ENCODE measurements at places on chromosomes 1 and 21.

DNA sequence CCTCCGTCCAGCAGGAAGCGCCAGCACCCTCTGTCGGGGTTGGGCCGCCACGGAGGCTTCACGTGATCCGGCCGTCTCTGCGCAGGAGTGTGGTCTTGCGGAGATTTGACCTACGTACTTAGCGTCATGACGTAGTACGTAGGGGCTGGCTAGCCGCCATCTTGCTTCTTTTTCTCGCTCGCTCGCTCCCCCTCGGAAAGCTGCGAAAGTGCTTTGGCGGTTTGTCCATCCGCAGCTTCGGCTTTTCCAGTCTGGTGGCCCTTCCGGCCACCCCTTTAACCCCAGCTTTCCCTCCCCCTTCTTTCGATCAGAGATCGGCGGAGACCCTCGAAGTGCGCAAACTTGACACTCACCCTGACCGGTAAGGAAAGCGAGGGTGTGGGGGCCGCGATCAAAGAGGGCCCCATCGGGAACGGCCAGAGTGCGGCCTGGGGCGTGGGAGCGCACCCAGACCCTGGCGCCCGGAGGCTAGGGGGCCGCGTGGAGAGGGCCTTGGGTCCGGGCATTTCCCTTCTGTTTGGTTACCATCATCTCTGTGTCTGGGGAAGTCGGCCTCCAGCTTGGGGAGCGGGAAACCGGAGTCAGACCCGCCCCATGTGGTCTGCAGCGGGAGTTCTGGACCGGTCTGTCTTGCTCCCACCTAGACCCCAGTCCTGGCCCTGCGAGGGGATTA, at the start of gene PRRC2C:
Gene PRRC2C, plus strand, starts transcription at position 156 of the 673 bp plus-strand sequence. CDS start 26,559 bp downstream, outside the sequence.
- DNase-seq: peak; percentile 98

- DNase-seq: no peak
Measured at GRCh38 chr1:161497961-161498360, 7.3 kb upstream of the FCGR2A start.

DNA sequence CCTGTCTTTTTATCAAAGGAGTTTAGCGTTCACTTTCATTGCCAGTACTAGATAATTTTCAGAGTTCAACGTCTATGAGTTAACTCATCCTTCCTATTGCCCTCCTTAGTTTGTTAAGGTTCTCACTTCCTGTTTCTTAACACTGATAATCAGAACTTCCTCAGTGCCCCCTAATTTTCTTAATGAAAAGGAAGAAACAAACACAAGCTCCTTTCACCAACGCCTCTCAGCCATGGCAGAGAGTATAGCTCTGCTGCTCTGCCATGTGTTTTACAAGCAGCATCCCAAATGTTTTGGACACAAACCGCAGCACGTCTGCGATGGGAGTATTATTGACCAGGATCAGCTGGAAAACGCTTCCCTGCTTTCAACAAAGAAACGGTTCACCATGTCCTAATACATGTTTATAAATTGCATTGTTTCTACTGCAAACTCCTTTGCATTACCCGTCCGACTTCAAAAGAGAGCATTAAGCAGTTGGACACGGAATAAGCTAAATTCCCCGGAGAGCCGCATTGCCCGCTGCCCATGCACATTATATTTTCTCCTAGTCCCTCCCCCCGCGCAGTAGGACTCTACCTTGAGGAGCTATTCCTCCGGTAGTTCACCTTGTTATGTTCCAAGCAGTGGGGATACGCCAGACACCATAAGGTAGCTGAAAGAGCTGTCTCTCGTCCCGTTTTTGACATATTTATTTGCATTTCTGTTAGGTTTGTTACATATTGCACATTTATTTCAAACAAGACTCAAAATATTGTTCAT, 561 bp downstream of the OLFM3 start:
- no peak for DNase-seq

- DNase-seq: no peak
Measured at GRCh38 chr1:24567792-24568388, 12.0 kb downstream of the NCMAP start.

DNA sequence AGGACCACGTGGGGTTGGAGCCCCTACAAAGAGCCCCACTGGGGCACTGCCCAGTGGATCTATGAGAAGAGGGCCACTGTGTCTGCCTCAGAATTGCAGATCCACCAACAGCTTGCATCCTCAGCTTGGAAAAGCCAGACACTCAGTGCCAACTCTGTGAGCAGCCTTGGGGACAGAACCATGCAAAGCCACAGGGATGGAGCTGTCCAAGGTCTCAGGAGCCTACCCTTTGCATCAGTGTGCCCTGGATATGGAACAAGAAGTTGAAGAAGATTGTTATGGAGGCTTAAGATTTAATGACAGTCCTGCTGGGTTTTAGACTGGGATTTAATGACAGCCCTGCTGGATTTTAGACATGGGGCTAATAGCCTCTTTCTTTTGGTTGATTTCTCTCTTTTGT, 1670.9 kb downstream of the PLA2G4A start:
- DNase-seq: no peak

Data from coronary artery (tissue), 2 donors.